ENCODE measurements at places on chromosomes 12 and 14.
A peak's percentile ranks its signal among the peaks of the same experiment; 100 is the strongest.

DNA sequence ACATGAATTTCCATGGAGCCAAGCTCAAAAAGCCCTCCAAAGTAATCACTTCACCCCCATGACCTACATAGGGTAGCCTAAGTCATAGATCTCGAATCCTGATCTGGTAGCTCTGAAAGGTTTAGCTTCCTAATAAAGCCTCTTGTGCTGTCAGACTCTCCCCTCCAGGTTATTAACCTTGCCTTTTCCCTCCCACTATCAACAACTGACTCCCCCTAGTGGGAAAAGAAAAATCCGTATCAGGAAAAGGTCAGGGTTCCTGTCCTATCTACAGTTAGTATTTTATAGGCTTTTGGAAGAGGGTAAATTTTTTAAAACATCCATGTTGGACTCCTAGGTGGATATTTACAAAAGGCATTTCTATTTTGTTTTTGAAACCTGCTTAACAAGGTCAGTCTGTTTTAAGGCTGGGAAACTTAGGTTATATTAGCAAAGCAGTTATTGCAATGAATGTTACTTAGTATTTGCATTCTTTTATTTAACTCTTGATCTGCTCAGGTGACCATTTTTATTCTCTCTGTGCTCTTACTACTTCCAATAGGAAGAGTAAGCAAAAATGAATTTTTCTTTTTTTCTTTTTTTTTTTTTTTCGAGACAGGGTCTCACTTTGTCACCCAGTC lies 8.0 kb downstream of the YY1 start:
- DNase-seq, result no peak

- no peak for DNase-seq
Observed at GRCh38 chr12:131990980-131991305, 41.2 kb downstream of the EP400 start.

DNA sequence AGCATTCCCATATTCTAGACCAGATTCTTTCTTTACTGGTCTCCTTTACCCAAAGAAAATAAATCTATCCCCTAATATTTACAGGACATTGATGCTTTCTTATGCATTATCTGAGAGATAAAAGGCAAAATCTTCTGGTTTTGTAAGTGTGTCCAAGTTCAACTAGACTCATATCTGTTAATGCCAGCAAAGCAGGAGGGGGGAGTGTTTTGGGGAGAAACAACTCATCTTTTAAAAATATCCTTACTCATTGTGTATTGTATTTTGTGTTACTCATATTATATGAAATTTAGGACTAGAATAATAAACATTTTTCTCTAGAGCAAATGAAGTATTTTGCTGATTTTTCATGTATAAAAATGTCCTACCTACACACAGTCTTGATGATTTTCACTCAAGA lies 54.8 kb downstream of the SAMD4A start:
- no peak for DNase-seq

DNA sequence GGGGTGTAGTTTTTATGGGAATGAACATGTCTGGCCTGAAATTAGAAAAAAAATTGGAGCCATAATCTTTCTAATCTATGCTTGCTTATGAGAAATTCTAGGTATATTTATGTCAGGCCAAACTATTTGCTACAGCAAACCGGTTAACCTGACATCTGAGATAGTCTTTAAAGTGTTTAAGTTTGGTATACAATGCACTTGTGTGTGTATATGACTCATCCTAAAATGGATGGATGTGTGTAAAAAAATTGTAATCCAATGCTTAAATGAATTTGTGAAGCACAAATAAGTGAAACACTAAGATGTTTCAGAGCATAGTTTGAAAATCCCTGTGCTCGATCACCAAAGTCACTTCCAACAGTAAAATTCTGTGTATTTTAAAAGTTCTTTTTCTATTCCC lies 6.7 kb downstream of the CNOT2 start:
- DNase-seq, result no peak

GRCh38 chr12:23197266-23197665 lies 572.3 kb downstream of the ETNK1 start:
- no peak for DNase-seq

DNA sequence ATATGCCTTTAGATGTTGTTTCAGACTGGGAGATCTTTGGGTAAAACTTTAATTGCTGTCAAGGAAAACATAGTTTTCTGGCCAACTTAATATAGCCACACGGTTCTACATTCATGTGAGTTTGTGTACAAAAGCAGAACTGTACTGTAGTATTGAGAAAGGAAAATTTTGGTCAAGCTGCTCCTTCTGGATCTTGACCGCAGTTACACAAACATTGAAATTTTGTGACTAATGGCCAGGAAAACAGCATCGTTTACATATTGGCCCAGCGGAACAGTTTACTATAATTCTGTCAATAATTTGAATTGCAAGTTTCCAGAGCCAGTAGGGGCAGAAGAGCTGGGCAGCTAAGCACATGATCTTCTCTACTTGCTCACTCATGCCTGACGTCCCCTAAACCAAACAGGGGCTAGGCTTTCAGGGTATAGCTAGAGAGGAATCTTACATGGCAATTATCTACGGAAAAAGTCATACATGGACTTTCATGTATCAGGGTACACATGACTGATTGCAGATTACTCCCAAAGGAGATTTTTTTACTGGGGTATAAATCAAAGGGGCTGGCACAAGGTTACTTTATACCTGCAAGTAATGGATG lies 11.4 kb upstream of the ART4 start:
- DNase-seq, result no peak

- DNase-seq, result no peak
Observed at GRCh38 chr14:90857866-90858265, 41.6 kb upstream of the TTC7B start.

DNA sequence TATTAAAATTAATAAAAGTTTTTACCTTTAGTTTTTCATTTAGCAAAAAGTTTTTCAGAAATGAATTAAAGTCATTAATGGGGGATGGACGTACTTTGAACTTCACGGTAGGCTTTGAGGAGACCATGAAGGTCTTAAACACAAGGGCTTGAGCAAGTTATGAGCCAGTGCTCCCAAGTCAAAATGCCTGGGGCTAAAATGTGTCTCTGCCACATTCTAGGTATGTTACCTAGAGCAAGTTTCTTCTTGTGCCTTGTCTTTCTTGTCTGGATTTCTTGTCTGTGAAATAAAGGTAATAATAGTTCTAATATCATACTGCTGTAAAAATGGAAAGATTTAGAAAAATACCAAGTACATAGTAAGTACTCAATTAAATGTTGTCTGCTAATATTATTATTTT lies 132.7 kb upstream of the USP15 start:
- DNase-seq, result no peak

DNA sequence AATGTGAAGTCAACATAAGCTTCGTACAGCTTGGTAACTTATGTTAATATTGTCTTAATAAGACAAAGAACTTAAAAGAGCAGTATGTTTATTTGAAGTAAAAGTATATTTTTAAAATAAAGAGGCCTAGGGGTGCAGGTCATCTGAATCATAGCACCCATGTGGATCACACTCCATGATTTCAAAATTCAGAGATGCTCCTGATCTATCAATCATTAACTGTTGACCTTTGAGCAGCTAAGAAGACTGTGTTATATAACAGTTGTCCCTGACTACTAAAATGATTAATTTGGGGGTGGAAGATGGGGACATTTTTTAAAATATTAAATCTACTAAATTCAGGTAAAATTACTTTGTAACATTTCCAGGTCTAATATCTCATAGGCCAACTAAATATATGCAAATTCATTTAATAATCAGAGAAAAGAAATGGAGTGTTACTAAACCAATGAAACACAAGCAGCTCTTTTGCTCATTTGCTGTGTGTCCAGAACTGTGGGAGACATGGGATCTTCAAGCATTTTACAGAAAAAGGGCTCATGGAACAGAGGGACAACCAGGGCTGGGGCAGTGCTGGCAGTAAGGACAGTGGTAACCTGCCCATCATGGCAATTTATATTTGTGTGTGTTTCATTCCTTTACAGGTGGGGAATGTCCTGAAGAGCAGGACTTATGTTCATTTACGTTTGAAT lies 120.7 kb upstream of the PCED1B start:
- no peak for DNase-seq

- DNase-seq, result no peak
Observed at GRCh38 chr12:69066492-69067373, 133.8 kb upstream of the CPM start.

DNA sequence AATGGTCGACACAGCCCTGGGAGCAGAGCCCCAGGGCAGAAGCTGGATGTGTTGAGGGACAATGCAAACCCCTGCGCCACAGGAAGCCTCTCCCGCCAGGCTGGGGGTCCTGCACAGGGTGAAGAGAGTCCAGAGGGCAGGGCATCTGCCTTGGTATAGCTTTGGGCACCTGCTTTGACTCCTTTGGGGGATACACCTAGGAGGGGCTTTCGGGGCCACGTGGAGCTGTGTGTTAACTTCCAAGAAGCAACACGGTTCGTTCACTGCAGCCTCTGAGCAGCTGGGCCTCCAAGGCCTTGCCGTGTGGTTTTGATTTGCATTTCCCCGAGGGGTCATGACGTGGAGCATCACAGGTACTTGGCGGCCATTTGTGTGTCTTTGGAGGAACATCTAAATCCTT lies 5.8 kb upstream of the PUS1 start:
- DNase-seq, result no peak

DNA sequence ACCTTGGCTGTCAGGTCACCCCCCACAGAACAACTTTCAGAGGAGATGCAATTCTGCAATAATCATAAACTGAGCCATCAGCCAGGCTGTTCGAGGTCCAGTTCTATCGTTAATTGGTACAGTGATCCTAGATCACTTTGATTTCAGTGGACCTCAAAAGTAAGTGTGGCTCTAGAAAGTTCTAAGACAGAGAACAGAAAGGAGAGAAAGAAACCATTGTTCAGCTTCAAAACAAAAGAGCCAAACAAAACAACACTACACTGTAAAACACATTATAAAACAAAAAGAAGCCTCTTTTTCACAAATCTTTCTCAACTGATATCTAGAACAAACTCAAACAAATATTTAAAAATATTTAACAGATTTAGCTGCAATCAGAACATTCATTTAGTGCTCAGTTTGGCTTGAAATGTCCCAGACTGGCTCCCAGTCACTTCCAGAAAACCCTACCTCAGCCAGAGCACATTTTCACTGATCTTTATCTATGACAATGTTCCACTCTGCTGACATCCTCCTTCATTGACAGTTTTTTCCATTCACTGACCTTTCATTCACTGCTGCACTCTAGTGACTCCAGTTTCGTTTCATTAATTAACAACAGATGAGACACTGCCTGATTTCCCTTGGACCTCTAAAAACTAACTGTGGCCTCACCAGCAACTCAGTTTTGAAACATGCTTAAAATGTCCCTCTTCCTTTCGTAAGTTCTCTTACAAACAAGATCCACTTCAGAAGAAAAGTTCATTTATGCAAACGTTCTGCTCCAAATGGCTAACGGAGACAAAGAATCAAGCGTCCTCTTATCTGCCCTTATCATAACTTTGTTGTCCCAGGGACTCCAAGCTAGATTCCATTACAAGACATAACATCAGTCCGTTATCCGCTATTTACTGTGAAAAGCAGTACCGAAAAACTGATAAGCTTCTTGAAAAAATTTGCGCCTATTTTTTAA lies 56.8 kb downstream of the DUSP16 start:
- DNase-seq, result peak; percentile 41

GRCh38 chr14:94001501-94002396 lies 4.6 kb downstream of the CCDC197 start:
- DNase-seq, result no peak

DNA sequence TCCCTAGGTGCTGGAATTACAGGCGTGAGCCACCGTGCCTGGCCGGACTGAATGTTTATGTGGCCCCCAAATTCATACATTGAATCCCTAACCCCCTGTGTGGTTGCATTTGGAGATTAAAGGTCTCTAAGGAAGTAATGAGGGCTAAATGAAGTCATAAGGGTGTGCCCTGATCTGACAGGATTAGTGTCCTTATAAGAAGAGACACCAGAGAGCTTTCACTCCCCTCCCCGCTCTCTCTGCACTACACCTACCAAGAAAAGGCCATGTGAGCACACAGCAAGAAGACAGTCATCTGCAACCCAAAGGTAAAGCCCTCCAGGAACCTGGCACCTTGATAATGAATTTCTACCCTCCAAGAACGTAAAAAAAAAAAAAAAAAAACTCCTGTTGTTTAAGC lies 212.1 kb upstream of the CAND1 start:
- no peak for DNase-seq
